ENCODE measurements at places on chromosomes 7 and 10.
A peak's percentile ranks its signal among the peaks of the same experiment; 100 is the strongest.

DNA sequence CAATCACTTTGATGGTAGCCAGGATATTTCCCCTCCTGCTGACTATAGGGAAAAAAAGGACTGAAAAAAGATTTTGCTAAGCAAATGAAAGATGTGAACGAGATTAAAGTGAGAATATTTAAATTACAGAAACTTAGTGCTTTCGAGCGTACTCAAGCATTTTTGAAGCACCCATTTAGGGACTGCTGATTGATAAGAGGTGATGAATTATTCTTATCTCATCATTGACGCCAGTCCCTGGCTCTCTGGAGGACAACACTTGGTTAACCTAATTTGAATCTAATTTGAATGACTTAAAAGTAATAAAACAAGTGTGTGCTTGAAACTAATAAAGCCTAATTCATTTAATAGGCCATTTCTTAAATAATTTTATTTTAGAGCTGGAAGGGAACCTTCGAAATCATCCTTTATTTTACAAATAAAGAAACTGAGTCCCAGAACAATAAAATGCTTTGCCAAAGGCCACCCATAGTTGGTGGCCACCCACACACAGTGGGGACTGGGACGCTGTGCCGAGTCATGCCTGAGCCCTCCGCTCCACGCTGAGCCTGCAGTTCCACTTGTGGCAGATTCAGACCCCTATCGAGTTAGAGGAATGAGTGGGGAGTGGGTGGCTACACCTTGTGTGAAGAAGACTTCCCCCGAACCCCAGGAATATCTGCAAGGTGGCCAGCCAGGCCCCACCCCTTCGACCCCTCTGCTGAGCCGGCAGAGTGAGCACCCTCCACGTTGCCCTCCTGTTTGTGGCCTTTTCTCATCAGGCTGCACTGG lies 61.1 kb upstream of the SAMD8 start:
- DNase-seq = no peak

- DNase-seq = no peak
These were observed 74.0 kb downstream of the ADCY1 start for GRCh38 chr7:45647967-45648670.

DNA sequence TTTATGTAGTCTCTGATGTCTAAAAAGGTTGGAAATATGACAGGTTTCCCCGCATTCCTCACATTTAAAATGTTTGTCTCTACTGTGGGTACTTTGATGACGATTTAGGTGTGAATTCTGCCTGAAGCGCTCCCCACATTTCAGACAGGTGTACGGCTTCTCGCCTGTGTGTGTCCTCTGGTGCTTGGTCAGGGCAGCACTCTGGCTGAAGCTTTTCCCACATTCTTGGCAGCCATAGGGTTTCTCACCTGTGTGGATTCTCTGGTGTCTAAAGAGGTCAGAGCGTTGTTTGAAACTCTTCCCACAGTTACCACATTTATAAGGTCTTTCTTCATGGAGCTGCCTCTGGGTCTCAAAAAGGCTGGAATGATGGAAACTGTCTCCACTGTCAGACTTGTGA lies 6.3 kb downstream of the ZNF394 start:
- DNase-seq = no peak

DNA sequence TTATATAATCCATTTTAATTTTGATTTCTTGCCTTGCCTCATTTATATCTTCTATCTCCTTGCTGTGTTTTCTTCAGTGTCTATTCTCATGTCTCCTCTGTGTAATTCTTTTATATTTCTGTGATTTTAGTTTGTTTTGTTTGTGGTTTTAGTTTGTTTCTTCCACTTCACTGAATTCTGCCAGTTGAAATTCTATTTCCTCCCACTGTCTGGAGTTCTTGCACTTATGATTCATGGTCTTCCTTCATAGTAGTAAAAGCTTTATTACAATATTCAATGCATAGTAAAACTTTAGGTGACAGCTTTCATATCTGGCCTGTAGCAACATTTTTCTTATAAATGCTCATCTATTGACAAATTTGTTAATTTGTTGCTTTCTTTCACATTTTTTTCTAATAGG lies 113.3 kb downstream of the MAGI2 start:
- DNase-seq = no peak

DNA sequence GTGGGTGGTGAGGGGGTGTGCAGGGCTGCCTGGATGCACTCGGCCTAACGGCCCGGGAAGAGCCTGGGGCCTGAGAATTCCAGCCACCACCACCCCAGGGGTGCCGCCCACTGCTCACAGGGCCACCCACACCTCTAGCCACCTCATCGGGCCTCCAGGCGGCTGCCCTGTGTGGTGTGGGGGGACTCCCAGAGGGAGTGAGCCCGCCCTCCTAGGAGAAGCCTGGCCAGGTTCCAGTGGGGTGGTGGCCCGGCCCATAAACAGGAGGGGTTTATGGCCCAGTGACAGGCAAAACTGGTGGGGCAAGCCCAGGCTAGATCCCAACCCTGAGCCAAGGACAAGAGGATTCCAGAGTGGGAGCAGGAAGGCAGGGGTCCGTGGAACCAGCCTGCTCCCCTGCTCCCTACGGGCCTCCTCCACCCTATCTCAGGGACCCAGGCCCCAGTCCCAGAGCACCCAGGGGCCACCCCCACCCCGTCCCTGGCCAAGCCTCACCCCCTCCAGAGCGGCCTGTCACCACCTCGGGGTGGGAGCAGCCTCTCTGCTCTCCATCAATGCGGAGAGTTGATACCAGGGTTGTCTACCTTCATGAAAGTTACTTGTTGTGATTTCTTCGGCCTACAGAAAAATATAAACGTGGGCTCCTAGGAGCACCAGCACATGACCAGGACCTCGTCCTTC lies 20.2 kb upstream of the PDGFA start:
- DNase-seq = no peak

DNA sequence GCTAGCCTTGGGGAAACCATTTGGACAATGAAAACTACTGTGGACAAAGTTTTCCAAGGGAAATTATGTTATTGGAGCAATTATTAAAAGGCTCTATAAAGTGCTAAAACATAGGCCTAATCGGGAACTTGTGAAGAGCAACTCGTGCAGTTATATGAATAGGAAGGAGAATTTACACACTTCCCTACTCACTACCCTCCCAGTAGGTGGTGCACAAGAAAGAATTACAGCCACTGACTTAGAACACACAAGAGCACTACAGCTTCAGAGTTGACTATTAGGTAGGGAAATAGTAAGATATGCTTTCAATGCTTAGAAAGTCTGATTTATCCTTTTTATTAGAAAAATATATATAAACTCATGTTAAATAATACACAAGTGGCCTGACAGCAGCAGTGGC lies 47.2 kb downstream of the GSAP start:
- DNase-seq = no peak

- DNase-seq = peak; percentile 40
These were observed 8.1 kb downstream of the PRKRIP1 start for GRCh38 chr7:102404005-102404861.

DNA sequence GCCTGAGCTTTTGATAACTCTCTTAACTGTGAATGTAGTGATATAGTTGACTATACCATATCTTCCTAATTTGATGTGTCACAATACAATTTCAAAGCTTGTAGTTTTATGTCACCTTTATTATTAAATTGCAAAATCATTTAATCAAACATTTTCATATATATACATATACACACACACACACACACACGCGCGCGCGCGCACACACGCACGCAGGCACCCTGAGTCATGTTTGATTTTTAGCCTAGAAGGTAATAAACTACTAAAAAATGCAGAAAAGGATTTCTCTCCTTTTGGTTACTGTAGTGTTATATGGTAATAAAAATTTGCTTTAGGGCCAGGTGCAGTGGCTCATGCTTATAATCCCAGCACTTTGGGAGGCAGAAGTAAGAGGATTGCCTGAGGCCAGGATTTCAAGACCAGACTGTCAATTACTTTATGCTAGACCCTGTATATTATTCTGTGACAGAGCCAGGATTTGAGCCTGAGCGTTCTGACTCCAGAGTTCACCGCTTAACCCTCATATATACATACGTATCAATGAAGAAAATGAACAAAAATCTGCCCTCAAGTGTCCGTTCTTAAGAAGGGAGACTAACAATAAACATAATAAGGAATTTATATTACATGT lies 89.6 kb downstream of the PODXL start:
- DNase-seq = no peak

DNA sequence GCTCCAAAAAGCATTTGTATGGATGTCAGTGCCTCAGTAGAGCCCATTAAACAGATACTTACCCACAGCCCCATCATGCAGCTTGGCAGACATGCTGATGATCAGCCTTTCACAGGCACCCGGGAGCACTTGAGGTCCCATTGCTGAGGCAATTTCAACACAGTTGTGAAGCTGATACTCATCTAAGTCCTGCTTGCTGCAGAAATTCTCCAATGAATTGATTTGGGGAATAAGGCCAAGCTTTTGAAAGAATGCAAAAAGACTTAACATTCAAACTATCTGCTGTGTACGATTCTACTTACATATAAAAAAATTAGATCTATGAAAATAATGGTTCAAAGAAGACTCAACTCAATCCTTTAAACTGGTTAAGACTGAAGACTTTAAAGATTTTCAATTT lies 60.5 kb downstream of the LAMB4 start:
- DNase-seq = no peak

All from activated CD4-positive, alpha-beta T cell treated with anti-CD3 and anti-CD28 coated beads, Interleukin-2, amount 50 U/mL, for 48 hours (primary cell).